Astrocyte (in vitro differentiated cells and primary cell): ENCODE measurements at places on chromosomes 3 and 15.

DNA sequence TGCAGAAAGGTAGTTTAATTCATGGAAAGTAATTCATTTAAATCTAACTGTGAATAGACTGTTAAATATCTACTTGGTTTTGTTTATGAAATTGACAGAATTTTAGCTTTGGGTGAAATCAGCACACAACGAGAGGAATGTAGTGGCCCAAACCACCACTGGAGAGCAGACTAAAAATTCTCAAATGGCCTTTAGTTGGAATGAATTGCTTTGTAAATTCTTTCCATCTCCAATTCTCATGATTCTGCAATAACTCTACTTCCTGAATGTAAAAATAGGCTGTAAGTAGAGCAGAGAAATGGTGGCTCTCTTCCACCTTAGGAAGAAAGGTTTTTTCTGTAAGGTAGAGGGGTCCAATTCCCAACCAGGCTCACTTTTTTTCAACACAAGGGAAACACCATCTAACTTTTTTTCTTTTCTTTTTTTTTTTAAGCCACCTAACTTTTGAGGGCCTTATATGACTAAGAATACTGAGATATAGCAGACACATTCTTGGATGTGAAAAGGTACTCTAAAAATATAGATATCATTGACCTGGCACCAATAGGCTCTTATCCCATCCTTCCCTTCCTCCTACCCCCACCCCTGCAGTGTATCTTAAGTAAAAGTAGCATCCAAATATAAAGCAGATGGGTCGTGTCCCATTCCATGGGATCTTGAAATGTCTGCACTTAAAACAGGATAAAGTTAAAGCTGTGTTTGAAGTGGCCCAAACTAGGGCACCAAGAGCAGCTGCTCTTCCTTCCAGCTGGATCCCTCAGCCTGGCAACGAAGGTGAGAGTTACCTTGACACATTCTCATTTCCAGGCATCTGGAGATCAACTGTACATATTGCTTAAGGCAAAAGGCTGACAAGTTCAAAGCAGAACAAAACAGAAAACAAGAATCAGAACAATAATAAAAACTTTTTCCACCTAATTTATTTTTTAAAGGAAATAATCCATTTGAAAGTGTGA, 194.1 kb downstream of the TPRG1 start:
- H3K4me3 ChIP-seq = no peak overlapping the region
- no peaks in the 10 kb centered on the region for H3K36me3 ChIP-seq
- H3K4me1 ChIP-seq = no peaks in the 10 kb centered on the region
- DNase-seq = peak; percentile 21
- H3K27ac ChIP-seq = no peak overlapping the region

DNA sequence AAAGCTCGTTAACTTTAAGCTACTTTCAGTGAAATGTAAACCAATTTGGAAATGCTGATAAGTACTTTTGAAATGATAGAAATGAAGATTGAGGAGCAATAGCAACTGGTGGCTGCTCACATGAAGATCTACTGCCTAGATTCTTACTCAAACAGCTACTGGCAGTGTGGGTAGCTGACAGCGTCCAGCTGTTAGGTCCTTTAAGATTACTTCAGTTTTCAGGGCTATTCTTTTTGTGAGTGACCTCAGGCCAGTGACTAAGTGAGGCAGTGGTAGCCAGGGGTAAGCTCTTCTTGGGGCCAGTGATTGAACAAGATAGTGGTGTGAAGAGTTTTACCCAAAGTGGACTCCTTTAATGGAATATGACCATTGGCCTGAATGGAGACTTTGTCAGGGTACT, 41.3 kb downstream of the NECTIN3 start:
- no peaks in the 10 kb centered on the region for H3K36me3 ChIP-seq
- H3K27me3 ChIP-seq = no peaks in the 10 kb centered on the region
- H3K27ac ChIP-seq = no peak overlapping the region
- peak; percentile 18 for DNase-seq

DNA sequence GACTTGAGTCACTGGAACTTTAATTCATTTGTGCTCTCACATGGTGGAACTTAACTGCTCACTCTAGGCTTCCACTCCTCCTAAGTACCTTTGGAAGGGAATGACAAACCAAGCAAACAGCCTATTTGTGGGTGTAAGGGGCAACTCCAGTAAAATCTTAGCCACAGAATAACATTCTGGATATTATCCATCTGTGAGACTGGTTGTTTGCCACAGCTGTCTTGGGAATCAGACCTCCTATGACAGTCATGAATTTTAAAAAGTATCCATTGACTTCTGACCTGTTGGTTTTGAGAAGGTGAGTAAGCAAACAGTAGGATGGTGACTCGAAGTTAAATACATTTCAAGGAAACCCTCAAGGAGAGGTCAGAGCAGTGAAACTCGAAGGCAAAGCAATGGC, 147.3 kb upstream of the CDIN1 start:
- peaks cover 28% of the 10 kb centered on the region for H3K4me1 ChIP-seq
- H3K27ac ChIP-seq = peak overlapping the region; percentile 66
- DNase-seq = peak; percentile 94
- H3K27me3 ChIP-seq = no peaks in the 10 kb centered on the region
- no peaks in the 10 kb centered on the region for H3K36me3 ChIP-seq
- no peak overlapping the region for H3K4me3 ChIP-seq

GRCh38 chr15:85019815-85020590, 38.3 kb downstream of the PDE8A start:
- H3K27me3 ChIP-seq = no peaks in the 10 kb centered on the region
- H3K27ac ChIP-seq = no peak overlapping the region
- H3K4me3 ChIP-seq = no peak overlapping the region

DNA sequence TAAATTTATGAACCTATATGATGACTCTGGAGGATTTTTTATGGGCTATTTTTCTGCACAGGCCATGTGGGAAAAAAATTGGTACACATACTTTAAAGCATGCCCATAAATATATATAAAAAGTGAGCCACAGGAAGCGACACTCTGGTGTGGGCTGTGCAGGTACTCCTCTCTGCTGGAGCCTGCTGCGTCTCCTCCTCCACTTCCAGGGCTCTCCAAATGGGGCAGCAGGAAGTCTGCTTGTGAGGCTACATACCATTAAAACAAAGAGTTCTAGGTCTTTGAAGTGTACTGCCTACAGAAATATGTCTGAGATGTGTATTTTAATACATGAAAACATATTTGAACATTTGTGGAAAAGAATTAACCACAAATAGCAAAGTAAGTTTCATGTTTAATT, 135.1 kb downstream of the CTNNB1 start:
- no peak for DNase-seq
- H3K27ac ChIP-seq = no peak overlapping the region
